HuH-7 (cell line): ENCODE measurements at places on chromosomes 7 and 10.

- no peak for DNase-seq
Measured at GRCh38 chr7:106365252-106366005, 80.6 kb upstream of the NAMPT start.

DNA sequence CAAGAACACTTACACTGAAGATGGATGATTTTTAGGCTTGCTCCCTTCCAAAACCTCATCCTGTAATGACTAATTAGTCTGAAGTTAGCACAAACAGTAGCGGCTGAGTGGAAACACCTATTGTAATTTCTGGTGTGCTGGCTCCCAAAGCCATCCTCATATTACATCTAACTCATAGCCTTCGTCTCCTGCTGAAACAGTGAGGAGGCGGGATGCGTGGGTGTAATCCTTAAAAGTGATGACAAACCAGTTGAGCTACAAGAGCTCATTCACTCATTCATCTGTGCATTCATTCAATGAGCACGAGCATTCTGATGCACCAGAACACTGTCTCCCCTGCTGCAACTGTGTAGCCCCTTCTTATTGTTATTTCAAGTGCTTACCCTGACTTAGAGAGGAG, 235.3 kb downstream of the CALN1 start:
- no peak for DNase-seq

DNA sequence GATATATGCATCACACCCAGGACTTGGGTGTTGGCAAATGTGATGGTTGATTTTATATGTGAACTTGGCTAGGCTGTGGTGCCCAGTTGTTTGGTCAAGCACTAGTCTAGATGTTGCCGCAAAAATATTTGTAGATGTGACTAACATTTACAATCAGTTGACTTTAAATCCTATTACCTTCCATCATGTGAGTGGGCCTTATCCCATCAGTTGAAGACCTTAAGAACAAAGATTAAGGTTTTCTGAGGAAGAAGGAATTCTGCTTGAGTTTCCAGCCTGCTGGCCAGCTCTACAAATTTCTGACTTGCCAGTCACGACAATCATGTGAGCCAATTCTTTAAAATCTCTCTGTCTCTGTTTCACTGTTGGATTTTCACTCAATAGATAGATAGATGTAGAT, 20.3 kb downstream of the TSPAN13 start:
- no peak for DNase-seq

DNA sequence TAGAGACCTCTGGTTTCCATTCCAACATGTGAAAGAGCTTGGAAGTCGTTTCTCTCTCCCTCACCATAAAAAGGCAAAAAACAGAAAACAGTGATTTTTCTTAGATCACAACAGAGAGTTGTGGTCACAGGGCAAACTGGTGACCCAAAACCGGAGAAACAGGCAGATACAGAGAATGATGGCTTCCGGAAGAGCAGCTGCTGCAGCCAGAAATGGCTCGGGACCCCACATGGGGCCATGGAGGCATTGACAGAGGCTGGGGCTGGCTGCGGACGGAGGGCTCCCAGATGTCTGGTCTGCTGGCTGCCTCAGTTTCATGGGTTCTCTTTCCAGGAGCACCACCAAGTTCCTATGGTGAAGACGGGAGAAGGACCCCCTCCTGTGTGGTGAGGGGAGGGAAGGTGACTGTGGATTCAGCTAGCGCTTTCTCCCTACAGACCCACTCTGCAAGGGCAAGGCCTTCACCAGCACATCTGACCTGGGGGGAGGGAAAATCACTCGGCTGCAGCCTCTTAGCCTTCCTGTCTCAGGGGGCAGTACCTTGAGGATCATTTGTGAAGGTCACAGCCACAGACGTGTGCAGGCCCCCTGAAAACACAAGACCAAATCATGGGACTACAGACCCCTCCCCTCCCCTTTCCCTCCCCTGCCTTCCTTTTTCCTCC, 81.4 kb downstream of the WDR37 start:
- DNase-seq, result no peak

DNA sequence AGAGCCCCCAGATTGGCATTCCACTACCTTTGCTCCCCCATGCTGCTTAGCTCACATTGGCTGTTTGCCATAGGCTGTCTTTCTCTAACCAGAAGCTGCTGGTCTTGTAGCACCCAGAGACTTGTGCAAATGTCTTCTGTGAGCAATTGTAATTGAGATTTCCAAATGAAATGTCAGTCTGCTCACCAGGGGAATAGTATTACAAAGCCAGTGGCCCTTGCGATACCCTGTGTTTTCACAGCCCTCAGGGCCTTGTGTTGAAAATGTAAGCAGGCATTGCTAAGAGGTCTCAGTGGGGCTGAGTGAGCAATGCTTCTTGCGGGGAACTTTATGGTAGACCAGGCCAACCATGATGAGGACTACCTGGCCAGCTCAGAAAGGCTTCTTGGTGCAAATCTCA, 746.5 kb downstream of the LRMDA start:
- no peak for DNase-seq

- no peak for DNase-seq
Measured at GRCh38 chr10:12822893-12823170, 178.7 kb downstream of the CCDC3 start.

DNA sequence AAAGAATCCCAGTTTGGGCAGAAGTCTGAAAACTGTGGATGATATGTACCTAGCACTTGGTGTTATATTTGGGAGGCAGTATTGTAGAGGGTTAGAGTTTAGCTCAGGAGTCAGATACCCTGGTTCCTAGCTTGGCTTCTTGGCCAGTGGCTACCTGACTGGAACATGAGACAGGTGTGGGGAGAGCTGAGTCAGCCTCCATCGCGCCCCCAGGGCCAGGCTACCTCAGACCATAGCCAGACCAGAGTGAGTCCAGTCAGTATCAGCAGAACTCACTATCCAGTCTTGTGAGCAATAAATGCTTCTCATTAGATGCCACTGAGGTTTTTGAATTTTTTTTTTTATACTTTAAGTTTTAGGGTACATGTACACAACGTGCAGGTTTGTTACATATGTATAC, 26.0 kb downstream of the CYP3A5 start:
- no peak for DNase-seq

DNA sequence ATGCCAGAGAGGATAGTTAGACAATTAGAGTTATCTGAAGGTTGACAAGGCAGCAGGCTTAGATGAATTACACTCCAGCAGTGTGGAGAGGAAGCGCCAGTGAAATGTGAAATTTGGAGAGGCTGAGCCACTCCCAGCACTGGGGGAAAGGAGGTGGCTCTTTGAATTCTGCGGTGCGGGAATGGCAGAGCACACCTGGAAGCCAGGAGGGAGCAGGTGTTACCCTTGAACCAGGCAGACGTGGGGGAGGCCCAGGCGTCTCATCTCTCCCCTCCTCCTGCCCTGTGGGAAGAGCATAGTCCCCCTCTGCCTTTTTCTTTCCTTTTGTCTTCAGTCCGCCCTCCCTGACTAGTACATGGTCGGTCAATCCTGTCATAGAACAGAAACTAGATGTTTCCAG, 203.1 kb downstream of the DPP6 start:
- DNase-seq, result no peak

GRCh38 chr7:139716156-139716942, 61.4 kb downstream of the HIPK2 start:
- DNase-seq, result no peak

- DNase-seq, result no peak
Measured at GRCh38 chr10:13053794-13054462, 46.0 kb upstream of the OPTN start.

DNA sequence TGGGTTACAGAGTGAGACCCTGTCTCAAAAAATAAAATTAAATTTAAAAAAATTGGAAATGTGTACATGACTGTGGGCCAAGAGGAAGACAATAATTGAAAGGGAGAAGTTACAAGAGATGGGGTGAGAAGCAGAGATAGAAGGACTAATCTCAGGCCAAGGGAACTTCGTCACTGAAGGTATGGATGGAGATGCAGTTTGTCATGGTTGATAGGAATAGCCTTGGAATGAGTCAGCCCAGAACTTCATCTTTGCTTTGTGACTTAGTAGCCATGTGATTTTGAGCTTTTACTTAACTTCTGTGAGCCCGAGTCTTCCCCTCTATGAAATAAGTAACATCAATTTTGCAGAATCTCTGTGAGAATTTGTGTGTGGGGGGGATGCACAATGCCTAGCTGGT, 6.5 kb upstream of the PODXL start:
- DNase-seq, result no peak

- no peak for DNase-seq
Measured at GRCh38 chr7:3415861-3416312, 114.8 kb downstream of the SDK1 start.

GRCh38 chr10:45417746-45418145, 43.7 kb downstream of the ALOX5 start:
- no peak for DNase-seq
